ENCODE measurements at places on chromosomes 16 and 17.

GRCh38 chr16:56980792-56981724, 8.3 kb upstream of the NLRC5 start:
- DNase-seq = no peak

GRCh38 chr16:58551496-58551895, 36.2 kb downstream of the SETD6 start:
- DNase-seq = no peak

DNA sequence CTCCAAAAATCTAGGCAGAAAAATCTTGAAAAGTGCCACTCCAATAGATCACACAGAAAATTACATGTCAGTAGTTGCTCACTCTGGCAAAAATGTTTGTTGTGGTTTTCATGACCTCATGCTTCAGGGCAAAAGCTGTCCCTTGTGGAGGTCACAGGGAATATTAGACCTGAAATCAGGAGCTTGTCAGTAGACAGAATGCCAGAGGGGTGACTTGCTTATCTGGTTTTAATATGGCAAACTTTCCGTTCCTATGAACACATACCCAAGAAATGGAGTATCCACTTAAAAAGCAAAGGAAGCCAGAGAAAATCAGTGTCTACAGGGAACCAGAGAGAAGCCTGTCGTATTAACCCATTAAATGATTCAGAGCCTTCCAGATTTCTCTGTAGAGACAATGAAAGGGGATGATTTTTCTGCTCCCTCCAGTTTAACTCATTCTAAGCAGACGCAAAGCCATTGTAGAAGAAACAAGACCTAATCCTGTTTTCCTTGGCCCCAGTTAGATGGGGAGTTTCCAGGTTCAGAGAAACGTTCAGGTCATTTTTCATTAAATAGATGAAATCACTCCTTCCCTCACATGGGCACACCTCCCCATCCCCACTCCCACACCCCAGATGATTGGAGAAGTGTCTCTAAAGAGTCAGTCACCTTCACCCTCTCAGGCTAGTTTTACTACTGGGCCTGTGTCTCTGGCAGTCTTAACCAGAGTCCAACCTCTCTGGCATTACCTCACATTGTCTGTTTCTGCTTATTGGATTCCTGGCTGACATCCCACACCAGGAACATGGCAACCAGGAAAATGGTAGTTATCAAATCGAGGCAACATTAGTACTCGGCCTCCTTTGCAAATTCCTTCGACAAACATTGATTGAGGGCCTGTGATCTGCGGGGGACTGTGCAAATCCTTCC, 6.0 kb downstream of the SOX9 start:
- no peak for DNase-seq

GRCh38 chr17:21196126-21196525, 17.8 kb downstream of the TMEM11 start:
- no peak for DNase-seq

GRCh38 chr16:84832488-84833143, 12.8 kb downstream of the CRISPLD2 start:
- DNase-seq = no peak

- DNase-seq = no peak
Observed at GRCh38 chr16:26118575-26118974, 426.8 kb downstream of the HS3ST4 start.

GRCh38 chr17:60447375-60447774, 25.1 kb downstream of the CHCT1 start:
- DNase-seq = no peak

DNA sequence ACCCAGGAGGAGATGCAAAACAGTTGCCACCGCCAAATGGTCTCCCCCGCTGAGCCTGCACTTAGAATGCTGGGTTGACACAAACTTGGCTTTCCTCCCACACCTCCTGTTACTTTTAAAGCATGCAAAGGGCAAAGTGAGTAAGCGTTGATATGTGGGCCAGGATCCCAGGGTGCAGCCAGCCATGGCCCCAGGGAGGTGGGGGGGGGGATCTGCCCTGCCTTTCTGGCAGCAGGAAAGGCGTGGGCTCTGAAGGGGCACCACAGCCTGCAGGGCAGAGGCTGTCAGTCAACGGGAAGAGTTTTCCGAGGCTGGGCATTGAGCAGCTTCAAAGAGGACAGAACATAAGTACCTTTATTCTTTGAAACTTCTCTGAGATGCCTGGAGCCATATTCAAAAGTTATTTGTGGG, 142.3 kb downstream of the ABCC12 start:
- no peak for DNase-seq

DNA sequence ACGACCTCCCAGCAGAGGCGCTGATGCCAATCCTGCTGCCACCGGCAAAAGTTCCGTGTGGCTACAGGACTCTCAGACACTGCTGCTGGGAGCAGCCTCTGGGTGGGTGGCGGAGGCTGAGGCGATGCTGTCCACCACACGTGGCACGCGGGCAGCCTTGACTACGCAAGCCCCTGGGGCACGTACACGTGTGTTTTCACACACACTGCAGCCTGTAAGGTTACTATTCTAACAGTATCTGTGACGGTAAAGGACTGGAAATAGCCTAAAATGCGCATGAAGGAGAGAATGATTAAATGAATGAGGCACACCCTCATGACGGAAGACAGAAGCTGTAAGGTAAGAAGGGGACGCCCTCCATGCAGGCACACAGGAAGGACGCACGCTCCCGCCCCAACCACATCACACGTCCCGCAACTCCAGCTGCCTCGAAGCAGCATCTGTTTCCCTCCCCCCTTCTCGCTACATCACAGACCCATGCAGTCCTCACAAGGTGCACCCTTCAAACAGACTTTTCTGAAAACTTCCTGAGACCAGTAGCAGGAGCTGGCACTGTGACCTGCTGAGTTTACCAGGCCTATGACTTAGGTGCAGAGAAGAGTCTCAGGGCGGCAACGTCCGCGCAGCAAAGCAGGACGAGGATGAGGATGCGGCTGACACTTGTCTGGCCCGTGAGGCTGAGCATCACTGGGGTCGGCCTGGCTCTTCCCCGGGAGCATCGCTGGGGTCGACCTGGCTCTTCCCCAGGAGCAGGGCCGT, 28.7 kb upstream of the FASN start:
- DNase-seq = no peak

- DNase-seq = peak; percentile 34
Observed at GRCh38 chr16:4892361-4893102, 44.4 kb downstream of the PPL start.

- DNase-seq = peak; percentile 89
Observed at GRCh38 chr16:4506450-4506849, 30.3 kb downstream of the HMOX2 start.

DNA sequence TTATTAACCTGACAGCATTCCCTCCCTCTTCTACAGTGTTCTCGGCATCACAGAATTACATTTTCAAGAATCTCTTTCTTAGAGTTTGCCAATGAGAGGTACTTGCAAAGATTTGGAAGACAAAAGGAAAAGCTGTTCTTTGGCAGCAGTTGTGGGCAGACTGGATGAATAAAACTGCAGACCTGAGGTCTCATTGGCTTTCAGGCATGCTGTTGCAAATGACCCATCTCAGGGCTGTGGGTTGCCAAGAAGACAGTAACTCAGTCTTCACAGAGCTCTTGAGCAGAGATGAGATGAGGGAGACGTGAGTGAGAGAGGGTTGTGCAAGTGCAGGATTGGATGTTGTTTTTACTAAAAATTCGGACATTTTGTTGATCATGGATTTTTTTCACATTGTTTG, 11.3 kb upstream of the USP31 start:
- no peak for DNase-seq

DNA sequence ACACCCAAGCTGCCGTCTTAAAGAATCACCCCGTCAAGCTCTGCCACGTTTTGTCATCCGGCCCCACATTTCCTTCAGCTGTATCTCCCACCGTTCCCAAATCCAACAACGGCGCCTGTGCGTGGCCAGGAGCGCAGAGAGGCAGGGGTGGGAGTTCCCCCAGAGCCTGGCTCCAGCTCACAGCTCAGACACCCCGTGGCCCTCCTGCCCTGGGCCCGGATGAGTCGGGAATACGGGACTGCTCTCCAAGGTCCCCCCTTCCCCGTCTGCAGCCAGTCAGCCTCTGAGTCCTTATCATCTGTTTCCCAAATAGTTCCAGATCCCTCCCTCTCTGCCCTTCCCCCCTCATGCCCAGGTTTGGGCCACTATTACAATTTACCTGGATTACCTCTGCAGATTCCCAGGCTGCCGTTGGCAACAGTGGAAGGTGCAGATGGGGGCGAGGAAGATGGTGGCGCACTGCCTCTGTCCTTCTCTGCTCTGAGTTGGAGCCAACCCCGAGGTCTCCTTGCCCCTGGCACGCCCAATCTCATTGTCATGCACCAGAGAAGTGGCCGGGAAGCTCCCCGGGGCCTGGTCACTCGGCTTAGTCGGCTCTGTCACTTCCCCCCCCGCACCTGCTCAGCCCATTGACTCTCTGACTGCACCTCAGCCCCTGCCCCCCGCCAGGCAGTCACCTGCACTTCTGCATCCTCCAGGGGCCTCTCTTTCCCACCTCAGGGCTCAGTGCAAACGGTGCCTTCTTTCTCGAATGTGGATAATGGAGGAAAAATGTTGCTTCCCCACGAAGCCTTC, 18.3 kb upstream of the RPTOR start:
- no peak for DNase-seq

GRCh38 chr17:72696156-72696555, 396.3 kb downstream of the SLC39A11 start:
- no peak for DNase-seq

DNA sequence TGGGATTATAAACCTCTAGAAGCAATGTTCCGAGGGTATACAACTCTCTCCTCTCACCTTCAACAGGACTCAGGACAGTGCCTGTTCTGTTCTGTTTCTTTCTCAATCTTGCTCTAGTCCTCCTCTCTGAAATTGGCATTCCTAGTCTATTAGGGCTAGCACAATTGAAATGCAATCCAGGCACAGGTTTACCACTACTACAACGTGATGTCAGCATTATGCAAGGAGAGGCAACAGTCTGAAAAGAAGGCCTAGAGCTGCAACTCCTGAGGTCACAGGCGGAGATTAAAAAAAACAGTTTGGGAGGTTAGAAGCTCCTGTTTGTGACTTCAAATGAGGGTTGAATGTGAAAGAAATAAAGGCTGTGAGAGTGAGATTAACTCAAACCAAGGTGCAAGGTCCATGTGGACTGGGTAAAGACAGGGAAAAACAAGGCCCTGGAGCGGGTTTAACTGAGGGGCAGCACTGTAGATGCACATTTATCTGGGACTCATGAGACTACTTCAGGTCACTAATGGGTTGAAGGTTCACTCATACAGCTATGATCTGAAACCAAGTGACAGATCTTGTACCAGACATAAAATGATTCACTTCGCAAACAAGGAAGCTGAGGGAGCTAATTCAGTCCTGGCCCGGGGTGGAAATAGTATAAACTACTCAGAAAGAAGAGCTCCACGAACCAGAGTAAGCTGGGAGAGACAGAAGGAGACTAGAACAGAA, 16.8 kb downstream of the AMFR start:
- DNase-seq = no peak

GRCh38 chr17:50949128-50949988, 83.2 kb upstream of the TOB1 start:
- no peak for DNase-seq

GRCh38 chr16:27237219-27238015, 31.2 kb downstream of the NSMCE1 start:
- DNase-seq = peak; percentile 89

DNA sequence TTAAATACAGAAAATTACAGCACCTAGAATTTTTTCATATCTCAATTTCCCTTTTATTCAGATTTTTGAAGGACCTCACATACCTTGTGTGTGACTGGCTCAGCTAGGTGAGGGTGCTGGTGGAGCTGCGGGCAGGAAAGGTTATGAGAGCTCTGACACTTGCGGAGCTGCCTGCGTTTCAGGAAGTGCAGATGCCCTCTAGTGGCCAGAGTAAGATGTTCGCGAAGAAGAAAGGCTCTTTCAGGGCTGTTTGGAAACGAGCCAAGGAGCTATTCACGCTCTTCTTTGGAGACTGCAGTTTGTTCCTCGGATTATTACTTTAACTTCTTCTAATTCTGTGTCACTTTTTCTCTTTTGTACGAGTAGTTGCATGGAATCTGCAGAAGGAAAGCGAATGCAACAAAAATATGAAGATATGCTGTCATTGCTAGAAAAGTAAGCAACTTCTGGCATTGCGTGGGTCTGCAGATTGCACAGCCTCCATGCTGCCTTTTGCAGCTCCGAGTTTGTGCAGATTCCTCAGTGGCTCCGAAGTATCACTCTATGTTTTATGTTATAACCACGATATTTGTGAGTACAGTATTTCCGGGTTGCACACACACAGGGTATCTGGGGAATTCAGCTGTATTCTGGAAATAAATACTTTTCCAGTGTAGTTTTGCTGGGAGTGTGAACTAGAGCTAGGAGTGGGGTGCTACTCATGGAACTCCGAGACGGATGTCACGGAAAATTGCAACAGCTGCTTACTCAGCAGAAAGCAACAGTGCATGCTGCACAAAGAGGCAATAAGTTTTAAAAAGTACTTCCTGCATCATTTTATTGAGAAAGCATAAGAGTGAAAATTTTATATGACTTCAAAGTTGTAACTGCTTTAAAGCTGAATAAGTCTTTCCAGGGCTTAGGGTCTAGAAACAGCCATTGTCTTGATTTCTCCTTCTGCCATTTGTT, 46.3 kb downstream of the DNAH9 start:
- DNase-seq = peak; percentile 75

DNA sequence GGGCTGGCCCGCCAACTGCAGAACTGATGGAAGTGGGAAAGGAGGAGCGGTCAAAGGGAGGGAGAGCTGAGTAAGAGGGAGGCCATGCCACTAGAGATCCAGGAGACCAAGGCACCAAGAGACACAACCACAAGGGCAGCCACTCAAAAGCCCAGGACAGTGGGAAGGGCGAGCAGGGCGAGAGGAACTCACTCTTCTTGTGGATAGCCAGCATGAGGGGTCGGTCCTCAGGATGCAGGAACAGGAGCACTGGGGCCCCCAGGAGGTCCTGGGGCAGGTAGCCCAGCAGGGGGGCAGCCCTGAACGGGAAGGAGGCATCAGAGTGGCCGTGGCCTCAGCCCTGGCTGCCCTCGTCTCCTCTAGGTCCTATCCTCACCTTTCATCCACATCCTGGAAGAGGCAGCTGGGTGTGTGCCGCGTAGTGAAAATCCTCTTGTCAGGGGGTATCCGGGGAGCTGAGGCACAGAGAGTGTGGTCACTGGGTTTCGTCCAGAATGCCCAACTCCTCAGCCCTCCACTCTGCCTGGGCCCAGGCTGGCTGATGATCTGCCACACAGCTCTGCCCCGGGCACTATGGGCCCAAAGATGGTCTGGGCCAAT, 4.3 kb downstream of the PER1 start:
- no peak for DNase-seq

GRCh38 chr16:49529411-49530045, 155.9 kb downstream of the C16orf78 start:
- no peak for DNase-seq

- no peak for DNase-seq
Observed at GRCh38 chr17:13462146-13462545, 139.6 kb downstream of the HS3ST3A1 start.

GRCh38 chr16:21590287-21590686, 9.1 kb upstream of the METTL9 start:
- DNase-seq = no peak

- DNase-seq = no peak
Observed at GRCh38 chr16:12214509-12214908, 238.0 kb downstream of the SNX29 start.

GRCh38 chr16:53986793-53987192, 282.8 kb downstream of the FTO start:
- DNase-seq = no peak
